Stimulated activated CD8-positive, alpha-beta memory T cell treated with anti-CD3 and anti-CD28 coated beads, Interleukin-4, amount 100 ng/mL, for 1 hour (primary cell): ENCODE measurements at places on chromosomes 1 and 21.

DNA sequence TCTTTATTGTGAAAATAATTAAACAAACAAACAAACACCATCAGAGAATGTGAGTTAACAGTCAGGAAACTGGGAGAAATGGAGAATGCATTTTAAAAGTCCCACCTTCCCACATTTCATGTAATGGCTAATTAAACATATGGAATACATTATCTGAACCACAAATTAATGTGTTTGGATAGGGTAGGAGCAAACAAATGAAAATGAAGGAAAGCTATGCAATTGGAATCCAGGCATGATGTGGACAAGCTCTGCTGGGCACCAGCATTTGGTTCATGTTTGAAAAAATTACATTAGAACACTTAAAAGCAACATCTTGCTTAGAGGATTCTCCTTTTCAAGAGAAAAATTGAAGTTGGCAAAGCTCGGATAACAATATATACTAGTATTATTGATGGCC, 628.1 kb downstream of the LMO4 start:
- no peak for DNase-seq

GRCh38 chr1:1624443-1625403, 7.2 kb upstream of the MMP23B start:
- DNase-seq, result no peak

- DNase-seq, result no peak
Observed at GRCh38 chr1:196409586-196409985, 198.7 kb downstream of the KCNT2 start.

DNA sequence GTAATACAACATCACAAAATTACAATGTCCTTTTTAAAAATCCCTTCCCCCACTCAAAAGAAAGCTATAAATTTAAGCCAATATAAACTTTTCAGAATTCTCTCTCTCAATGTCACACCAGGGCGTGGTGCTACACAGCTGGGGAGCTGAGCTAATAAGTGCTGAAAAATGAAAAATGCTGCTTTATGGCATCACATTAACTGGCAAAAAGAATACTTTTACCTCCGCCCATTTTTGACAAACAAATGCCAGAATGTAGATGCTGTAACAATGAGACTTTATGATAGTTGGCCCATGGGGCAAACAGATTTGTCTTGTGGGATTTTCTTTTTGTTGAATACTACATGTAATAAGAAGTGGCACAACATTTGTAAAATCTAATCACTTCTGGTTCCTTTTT, 12.7 kb upstream of the LYPLAL1 start:
- no peak for DNase-seq

GRCh38 chr1:15341634-15342407, 67.9 kb upstream of the EFHD2 start:
- no peak for DNase-seq

DNA sequence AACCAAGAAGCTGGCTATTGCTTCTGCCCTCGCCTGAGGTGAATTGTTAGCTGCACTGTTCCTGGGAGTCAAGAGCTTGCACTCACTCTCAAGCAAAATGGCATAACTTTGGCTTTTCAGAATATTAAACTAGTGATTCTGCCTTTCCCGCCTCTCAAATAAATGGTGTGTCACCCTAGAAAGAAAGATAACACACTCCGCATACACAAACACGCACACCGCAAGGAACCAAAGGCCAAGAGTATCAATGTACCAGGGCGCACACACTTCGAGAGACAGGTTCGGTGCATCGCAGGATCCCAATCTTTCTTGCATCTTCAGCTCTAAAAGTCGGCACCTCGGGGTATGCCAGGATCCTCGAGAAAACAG, 470 bp upstream of the RTCA start:
- no peak for DNase-seq

- no peak for DNase-seq
Observed at GRCh38 chr1:9701665-9702064, 50.1 kb downstream of the PIK3CD start.
